Breast epithelium (tissue), 4 donors: ENCODE measurements at places on chromosomes 3 and 15. TPM values are rescaled to one million over a fixed set of nuclear protein-coding genes. Genes with fewer than 3 reads are reported as not detected.

DNA sequence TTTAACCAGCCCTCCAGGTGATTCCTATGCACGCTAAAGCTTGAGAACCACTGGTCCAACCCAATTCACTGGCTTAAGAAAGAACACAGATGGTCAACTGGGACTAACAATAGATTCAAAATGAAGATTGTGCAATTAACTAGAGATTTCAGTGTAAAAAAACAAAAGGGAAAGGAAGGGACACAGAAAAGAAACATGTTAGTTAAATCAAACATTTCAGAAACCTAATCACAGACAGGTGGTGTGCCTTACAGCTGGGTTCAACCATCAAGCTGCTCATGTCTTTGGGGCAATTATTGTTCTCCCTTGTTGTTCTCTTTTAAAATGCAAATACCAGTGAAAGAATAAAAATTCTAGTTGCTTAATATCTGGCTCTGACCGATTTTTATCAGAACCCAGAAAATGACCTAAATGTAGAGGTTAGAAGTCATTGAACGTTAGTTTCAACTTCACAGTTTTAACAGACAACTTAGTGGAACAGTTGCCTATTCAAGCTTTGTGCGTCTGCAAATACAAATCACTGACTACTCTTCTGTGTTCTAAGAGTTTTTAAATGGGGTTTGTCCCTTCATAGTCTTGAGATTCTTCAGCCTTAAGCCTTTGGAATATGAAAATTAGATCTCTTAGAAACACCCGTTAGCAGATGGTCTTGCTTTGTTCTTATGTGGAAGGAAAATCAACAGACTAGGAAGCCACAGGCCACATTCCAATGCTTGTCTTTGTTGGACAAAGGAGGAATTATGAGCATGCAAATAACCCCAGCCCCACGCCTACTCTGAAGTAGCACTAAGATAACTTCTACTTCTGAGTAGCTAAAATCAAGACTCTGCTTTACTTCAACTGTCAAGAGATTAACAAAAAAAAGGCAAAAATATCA lies 223.4 kb downstream of the ATP8B4 start:
- DNase-seq, result no peak

DNA sequence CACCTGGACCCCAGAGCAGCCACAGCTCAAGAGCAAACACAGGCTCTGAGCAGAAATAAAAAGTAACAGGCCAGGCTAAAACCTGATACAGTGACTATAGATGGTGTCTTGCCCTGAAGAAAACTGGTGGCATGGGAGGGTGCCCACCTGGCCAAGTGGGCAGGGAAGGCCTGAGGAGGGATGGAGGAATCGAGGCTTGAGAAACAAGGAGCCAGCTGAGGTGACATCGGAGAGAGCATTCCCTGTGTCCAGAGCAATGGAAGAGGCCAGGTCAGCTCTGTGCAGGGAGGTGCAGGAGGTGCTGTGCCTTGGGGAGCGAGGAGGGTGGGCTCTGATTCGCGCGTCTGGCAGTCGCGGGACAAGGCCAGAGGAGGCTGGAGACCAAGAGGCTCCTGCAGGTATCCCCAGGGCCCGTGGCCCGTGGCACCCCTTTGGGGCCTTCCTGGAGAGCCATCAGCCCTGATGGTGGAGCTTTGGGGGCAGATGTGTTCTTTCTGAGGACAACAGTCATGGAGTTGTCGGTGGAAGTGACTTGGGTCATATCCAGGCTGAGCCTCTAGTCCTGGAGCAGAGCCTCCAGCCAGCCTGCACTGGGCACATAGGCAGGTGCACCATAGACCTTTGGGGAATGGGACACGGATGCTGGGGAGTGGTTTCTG lies 56.1 kb downstream of the PLXNA1 start:
- DNase-seq, result no peak

DNA sequence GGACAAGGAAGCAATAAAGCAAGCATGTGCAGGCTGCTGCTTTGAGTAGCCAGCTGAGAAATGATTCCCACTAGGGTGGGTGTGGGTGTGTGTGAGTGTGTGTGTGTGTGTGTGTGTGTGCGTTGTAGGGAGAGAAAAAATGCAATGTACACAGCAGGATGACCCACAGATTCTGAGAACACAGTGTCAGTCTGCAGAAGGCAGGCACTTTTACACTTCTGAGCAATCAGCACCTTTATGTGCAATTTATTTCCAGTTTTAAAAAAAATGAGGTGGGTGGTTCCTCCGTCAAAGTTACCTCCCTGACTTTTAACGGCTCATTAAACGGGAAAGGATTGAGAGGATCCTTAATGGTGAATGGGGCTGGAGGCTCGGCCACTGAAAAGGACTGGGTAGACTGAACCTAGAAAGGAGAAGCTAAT lies 38.5 kb upstream of the LIPC start:
- DNase-seq, result no peak

DNA sequence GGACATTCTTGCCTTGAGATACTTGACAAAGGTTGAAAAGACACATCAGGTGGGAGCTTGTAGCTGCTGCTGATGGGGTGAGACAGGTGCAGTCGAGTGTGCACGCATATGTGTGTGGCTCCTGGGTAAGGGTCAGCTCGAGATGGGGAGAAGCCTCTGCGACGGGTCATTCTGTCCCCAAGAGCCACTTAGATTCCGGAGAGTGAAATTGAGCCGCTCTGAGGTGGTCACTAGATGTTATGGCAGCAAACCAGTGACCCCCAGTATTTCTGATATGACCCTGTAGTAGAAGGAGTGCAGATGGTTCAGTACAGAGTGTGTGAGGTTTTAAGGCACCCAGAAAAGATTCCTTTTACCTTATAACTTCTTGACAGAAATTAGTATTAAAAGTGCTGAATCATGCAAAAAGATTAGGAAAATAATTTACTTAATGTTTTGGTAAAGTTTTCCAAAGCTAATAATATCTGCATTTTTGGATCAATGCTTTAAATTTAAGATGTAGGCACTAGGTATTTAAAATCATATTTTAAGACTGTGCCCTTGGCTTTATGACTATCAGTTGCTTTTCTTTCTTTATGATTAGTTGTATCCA lies 241.9 kb upstream of the TOPAZ1 start:
- no peak for DNase-seq

The STT3B gene
- total RNA-seq, result 109 TPM

The NOX5 gene
- 1.0 TPM for total RNA-seq

The CCR2 gene
- 2.0 TPM for total RNA-seq

The CAND2 gene
- total RNA-seq, result 1.8 TPM

The RHOA gene
- total RNA-seq, result 317 TPM

The ITIH3 gene
- total RNA-seq, result 6.6 TPM

The VIPR1 gene
- total RNA-seq, result 25.2 TPM

The EFCAB12 gene
- 1.3 TPM for total RNA-seq

The SNTN gene
- total RNA-seq, result not detected

The IL17RD gene
- total RNA-seq, result 31.0 TPM
